ENCODE measurements at places on chromosomes 6 and 20. TPM values are rescaled to one million over a fixed set of nuclear protein-coding genes. Genes with fewer than 3 reads are reported as not detected.

HNF4A gene
- total RNA-seq: 279 TPM

HMGN4 gene
- 69.6 TPM for total RNA-seq

KCNG1 gene
- total RNA-seq: 5.6 TPM

PPIL6 gene
- total RNA-seq: 1.9 TPM

TNFRSF6B gene
- total RNA-seq: 13.7 TPM

SRSF3 gene
- 110 TPM for total RNA-seq

MATN4 gene
- total RNA-seq: not detected

ARHGAP40 gene
- total RNA-seq: not detected

ELOVL2 gene
- 0.14 TPM for total RNA-seq

STK35 gene
- 19.9 TPM for total RNA-seq

LCA5 gene
- total RNA-seq: 2.2 TPM

WFDC5 gene
- total RNA-seq: not detected

CTCFL gene
- 0.14 TPM for total RNA-seq

TPBG gene
- 22.7 TPM for total RNA-seq

LY86 gene
- 10.0 TPM for total RNA-seq

XRN2 gene
- 46.4 TPM for total RNA-seq

AMD1 gene
- 78.6 TPM for total RNA-seq

NAPB gene
- total RNA-seq: 20.5 TPM

CNKSR3 gene
- 11.3 TPM for total RNA-seq

RAMACL gene
- total RNA-seq: not detected

SRMS gene
- 0.79 TPM for total RNA-seq

EPPIN gene
- not detected for total RNA-seq

SIM1 gene
- total RNA-seq: not detected

COL11A2 gene
- 0.75 TPM for total RNA-seq

MYH7B gene
- 0.41 TPM for total RNA-seq

BTNL2 gene
- not detected for total RNA-seq
